Uterus (tissue), 4 donors: ENCODE measurements at places on chromosomes 4 and X. TPM values are rescaled to one million over a fixed set of nuclear protein-coding genes. Genes with fewer than 3 reads are reported as not detected.

- no peak overlapping the region for H3K4me3 ChIP-seq
- no peaks in the 10 kb centered on the region for H3K36me3 ChIP-seq
- DNase-seq = no peak
- no peak overlapping the region for H3K27ac ChIP-seq
Observed at GRCh38 chrX:9612146-9612505, 147.3 kb downstream of the TBL1X start.

DNA sequence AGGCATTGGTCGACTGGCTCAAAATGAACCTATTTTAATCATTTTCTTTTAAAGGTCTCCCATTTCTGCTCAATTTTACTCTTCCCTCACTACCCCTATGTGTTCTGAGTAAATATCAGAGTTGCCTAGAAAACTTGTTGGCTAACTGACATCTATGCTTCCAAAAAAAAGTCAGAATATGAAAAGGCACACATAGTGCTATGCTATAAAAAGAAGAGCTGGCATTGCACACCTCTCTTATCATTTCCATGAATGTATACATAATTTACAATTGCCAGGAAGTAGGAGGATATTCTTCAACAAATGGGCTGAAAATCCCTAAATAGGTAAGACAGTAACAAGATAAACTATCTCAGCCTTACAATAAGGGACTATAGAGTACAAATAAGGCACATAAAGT lies 70.2 kb downstream of the FRYL start:
- no peaks in the 10 kb centered on the region for H3K36me3 ChIP-seq
- no peaks in the 10 kb centered on the region for H3K27me3 ChIP-seq
- DNase-seq = no peak
- H3K27ac ChIP-seq = no peak overlapping the region
- H3K4me1 ChIP-seq = no peaks in the 10 kb centered on the region

GRCh38 chr4:113449410-113449974 lies 312.0 kb downstream of the CAMK2D start:
- peak overlapping the region; percentile 78 for H3K27ac ChIP-seq
- no peaks in the 10 kb centered on the region for H3K27me3 ChIP-seq
- H3K4me1 ChIP-seq = no peaks in the 10 kb centered on the region
- DNase-seq = no peak
- H3K4me3 ChIP-seq = no peak overlapping the region
- H3K36me3 ChIP-seq = no peaks in the 10 kb centered on the region

DNA sequence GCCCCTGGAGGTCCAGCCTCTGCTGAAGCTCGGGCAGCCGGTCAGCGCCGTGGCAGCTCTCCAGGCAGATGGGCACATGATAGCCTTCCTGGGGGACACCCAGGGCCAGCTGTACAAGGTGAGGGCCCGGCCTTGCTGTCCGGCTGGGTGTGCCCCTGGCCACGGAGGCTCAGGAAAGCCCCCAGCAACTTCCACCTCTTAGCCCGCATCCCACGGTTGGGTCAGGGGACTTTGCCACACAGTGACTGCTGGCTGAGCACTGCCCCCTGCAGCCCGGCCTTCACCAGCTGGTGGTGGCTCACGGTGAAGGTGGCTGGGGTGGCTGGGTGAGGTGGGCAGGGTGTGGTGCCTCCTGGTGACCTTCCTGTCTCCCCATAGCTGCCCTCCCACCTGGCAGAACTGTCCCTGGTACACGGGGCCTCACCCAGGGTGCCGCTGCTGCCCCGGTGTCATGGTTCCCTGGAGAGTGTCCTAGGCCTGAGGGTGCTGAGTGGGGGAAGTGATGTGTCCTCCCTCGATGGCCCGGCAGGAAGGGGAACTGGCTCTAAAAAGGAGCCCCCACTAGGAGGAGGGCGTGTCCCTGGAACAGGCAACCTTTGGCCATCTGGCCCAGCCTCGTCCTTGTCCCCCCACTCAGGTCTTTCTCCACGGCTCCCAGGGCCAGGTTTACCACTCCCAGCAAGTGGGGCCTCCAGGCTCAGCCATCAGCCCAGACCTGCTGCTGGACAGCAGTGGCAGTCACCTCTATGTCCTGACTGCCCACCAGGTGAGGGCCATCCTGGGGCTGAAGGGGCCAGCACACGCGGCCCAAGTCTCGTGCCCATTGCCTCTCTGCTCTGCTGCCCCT lies 4.5 kb downstream of the PLXNB3 start:
- H3K4me3 ChIP-seq = no peak overlapping the region
- no peak overlapping the region for H3K27ac ChIP-seq
- H3K36me3 ChIP-seq = no peaks in the 10 kb centered on the region
- no peaks in the 10 kb centered on the region for H3K4me1 ChIP-seq
- H3K27me3 ChIP-seq = no peaks in the 10 kb centered on the region
- no peak for DNase-seq

GSX2 gene
- not detected for total RNA-seq

MTCP1 gene
- 0.41 TPM for total RNA-seq

RP2 gene
- 8.1 TPM for total RNA-seq

KIAA1210 gene
- not detected for total RNA-seq

DDX60 gene
- total RNA-seq = 17.4 TPM

WDR17 gene
- 7.2 TPM for total RNA-seq
